ENCODE measurements at places on chromosomes 3 and 15. TPM values are rescaled to one million over a fixed set of nuclear protein-coding genes. Genes with fewer than 3 reads are reported as not detected.

The SLCO2A1 gene
- total RNA-seq: 2.5 TPM

The TMC3 gene
- total RNA-seq: not detected

The ALG1L2 gene
- 1.0 TPM for total RNA-seq

The GOLGA6L10 gene
- total RNA-seq: 3.8 TPM

The LEKR1 gene
- total RNA-seq: 1.6 TPM

The ILDR1 gene
- 0.25 TPM for total RNA-seq

The CPOX gene
- 25.0 TPM for total RNA-seq

The FAM81A gene
- total RNA-seq: 2.4 TPM

The TMEM266 gene
- 0.28 TPM for total RNA-seq

The GPR62 gene
- total RNA-seq: not detected

The RETNLB gene
- not detected for total RNA-seq

The SERPINI2 gene
- not detected for total RNA-seq

The MORC1 gene
- total RNA-seq: not detected

The CLSTN2 gene
- 20.1 TPM for total RNA-seq

The RLBP1 gene
- not detected for total RNA-seq

The GPD1L gene
- 8.8 TPM for total RNA-seq

The CEMIP gene
- 0.07 TPM for total RNA-seq

The UTS2B gene
- total RNA-seq: 0.19 TPM

The ZBTB20 gene
- 12.8 TPM for total RNA-seq

The GASK1A gene
- total RNA-seq: not detected

The PLSCR2 gene
- not detected for total RNA-seq

The BUB1B gene
- total RNA-seq: 62.7 TPM

The WDR53 gene
- total RNA-seq: 12.1 TPM

The APOD gene
- total RNA-seq: 62.0 TPM

The GPR27 gene
- total RNA-seq: 0.39 TPM

The GOLGA6L9 gene
- total RNA-seq: 3.6 TPM
